Glutamatergic neuron (in vitro differentiated cells): ENCODE measurements at places on chromosomes 7 and 10. TPM values are rescaled to one million over a fixed set of nuclear protein-coding genes. Genes with fewer than 3 reads are reported as not detected.

The ADARB2 gene
- total RNA-seq: 20.6 TPM

The OR2A12 gene
- total RNA-seq: not detected

The BAG3 gene
- 15.7 TPM for total RNA-seq

The AOC1 gene
- total RNA-seq: not detected

GRCh38 chr7:31099451-31100444 lies 47.6 kb downstream of the ADCYAP1R1 start:
- no peak for DNase-seq

DNA sequence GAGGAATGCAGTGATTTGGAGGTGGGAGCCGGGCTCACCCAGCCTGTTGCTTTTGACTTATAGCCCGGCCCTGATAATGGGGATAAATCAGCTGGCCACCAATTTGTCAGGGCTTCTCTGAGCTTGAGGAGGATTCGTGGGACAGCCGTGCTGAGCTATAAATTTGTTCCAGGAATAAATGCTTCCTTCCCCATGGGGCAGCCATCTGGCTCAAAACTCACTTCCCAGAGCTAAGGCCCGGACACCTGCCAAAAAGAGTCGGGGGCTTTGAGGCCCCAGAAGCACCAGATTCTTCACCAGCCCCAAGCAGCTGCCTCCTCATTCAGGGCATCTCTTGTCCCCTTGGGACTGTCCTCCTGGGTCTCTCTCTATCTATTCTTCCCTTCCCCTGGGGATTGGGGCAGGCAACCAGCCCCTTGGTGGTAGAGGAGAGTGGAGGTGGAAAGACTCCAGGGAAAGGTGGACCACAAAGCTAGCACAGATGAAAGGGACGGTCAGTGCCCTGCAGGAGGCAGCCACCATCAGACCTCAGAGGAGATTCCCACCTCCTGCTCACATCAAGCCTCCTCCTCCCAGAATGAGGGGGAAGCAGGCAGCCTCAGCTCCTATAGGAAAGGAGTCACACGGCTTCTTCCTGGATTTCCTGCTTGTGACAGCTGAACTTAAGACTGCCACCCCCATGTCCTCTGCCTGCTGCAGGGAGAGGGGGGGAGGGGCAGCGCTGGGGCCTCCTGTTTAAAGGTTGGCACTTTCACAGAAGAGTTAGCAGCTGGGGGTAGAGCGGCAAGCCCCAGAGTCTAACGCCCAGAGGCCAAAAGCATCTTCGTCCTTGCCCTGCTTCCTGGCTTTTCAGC lies 44.2 kb upstream of the LRRC4 start:
- no peak for DNase-seq

- DNase-seq: no peak
These were observed 569.5 kb upstream of the MGMT start for GRCh38 chr10:128897401-128898129.

DNA sequence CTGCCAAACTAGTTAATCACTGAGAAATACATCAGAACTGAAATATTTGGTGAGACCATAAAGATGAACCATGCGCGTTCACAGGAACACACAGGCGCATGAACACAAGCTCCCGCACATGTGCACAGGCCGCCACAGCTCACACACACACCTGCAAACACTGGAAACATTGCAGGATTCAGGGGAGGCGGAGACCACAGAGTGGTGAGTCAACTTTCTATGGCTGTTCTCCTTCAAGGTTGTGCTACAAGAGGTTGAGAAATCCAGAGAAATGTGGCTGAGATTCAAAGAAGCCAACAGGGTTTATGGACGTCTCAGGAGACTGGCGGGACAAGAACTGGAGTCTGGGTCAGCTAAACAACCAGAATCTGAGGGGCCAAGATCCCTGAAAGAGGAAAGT lies 17.8 kb downstream of the ESYT2 start:
- DNase-seq: no peak

GRCh38 chr7:113891828-113892227 lies 27.0 kb downstream of the PPP1R3A start:
- DNase-seq: no peak

DNA sequence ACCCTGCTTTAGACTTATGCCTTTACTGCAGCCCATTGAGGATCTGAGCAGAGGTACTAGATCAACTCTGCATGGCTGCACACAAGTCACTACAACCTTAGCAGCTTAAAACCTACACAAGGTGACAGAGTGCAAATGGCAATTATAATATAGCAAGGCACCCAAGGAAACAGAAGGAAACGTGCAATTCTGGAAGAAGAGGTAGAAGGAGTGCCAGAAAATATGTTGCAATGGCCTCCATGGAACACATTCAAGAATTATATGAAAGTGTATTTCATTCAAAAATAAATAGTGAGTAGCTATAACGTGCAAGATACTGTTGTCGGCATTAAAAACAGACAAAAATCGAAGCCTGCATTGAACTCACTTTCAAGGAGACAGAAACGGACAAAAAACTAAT lies 2.9 kb upstream of the AKR1C8 start:
- DNase-seq: no peak

DNA sequence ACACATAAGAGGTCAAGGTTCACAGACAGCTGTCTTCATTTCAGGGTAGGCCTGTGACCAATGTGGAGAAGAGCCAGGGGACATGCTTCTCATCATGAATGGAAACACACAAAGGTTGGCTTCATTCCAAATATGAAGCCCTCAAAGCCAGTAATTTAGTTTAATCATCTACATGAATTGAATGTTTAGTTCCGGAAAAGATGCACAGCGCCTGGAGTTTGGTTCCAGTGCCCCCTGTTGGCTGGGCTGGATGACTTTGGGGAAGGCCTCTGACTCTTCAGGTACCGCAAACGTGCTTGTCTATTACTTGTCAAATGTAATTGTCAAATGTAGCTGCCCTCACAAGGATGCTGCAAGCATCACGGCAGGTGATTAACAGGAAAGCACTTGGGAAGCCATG lies 130.7 kb downstream of the ADRA2A start:
- no peak for DNase-seq
